ENCODE measurements at places on chromosomes 3 and 15.

GRCh38 chr3:28575100-28575745, 226.6 kb upstream of the AZI2 start:
- peak; percentile 83 for DNase-seq

DNA sequence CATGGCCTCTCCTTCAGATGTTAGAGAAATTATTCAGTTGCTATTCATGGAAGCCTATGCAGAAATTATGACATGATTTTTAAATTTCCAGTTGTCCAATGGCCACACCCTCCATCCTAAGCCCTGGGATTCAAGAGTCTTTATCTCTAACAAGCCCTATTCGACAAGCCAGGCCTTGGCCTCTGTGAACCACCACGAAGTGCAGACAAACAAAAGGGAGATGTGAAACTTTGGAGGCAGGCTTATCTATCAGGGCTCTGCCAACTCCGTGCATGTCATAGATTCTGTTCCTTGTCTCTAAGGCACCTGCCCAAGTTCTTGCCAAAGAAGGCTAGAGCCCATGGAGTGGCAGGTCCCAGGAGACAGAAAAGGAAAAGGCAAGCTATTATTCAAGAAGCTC, 212.4 kb upstream of the ADAMTS9 start:
- DNase-seq, result no peak

DNA sequence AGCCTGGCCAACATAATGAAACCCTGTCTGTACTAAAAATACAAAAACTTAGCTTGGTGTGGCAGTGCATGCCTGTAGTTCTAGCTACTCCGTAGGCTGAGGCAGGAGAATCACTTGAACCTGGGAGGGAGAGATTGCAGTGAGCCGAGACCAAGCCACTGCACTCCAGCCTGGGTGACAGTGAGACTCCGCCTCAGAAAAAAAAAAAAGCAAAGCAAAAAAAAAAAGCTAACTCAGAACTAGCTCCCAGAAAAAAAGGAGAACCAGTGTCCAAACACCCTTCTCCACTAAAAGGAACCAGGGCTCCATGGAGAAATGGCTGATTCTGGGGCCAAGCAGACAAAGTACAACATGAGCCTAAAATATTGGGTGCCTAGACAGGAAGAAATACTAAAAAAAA, 16.7 kb upstream of the CRTC3 start:
- no peak for DNase-seq

- DNase-seq, result no peak
These were observed 17.8 kb downstream of the MKRN2 start for GRCh38 chr3:12574661-12575060.

DNA sequence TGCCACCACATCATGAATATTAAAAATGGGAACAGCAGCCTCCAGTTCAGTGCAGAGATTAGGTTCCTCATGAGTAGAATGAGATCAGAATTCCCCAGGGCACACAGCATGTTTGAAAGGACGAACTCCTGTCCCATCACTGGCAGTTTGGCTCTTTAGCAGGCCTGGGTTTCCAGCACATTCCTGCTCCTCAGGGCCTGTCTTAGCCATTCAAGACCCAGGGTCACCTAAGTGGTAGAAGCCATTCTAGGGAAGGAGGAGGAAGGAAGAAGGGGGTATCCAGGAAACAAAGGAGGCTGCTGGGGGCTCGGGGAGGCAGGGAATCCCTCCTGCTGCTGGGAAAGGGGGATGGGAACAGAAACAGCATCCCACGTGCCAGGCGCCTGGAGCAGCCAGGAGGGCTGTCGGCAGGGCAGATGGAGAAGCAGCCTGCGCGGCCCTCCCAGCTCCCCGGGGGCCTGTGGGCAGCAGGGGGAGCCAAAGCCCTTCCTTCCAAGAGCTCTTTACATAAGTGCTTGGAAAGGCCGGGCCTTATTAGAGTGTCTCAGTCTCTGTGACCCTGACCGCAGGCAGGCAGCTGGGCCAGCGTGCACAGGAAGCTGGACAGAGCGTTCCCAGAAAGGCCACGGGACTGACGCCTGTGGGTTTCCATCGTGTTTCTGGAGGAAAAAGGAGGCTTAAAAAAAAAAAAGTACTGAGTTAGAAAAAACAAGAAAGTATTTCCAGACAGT, 24.7 kb downstream of the LOXL1 start:
- peak; percentile 96 for DNase-seq

DNA sequence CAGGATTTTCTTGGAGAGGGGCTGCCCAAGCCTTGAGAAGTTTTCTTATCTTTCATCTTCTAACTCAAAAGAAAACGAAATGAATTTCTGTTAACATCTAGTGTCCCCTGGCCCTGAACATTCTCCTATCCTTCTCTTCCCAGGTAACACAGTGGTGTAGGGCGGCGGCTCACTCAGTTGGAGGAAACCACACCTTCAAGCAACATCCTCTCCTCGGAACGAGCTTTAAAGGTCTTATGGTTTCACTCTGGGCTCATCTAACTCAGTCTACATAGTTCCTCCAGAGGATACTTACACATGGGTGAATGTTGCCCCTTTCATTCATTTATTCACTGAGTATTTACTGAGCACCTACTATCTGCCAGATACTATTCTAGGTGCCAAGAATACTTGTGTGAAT, 31.0 kb upstream of the KLHL6 start:
- DNase-seq, result no peak

DNA sequence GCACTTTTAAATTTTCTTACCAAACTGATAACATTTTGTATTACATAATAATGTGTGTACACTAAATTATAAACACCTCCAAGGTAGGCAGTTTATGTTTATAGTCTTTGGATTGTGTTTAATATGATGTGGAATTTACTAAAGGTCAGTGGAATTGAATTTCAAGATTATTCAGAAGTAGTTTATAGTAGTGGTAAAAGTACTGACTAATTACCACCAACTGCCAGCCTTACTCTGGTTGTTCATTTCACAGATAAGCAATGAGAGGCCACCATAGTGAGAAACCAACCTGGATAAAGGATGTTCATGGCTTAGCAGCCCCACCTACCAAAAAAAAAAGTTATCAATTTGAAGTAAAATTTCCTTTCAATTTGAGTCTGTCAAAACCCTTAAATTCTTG, 54.0 kb upstream of the EIF5A2 start:
- DNase-seq, result no peak

DNA sequence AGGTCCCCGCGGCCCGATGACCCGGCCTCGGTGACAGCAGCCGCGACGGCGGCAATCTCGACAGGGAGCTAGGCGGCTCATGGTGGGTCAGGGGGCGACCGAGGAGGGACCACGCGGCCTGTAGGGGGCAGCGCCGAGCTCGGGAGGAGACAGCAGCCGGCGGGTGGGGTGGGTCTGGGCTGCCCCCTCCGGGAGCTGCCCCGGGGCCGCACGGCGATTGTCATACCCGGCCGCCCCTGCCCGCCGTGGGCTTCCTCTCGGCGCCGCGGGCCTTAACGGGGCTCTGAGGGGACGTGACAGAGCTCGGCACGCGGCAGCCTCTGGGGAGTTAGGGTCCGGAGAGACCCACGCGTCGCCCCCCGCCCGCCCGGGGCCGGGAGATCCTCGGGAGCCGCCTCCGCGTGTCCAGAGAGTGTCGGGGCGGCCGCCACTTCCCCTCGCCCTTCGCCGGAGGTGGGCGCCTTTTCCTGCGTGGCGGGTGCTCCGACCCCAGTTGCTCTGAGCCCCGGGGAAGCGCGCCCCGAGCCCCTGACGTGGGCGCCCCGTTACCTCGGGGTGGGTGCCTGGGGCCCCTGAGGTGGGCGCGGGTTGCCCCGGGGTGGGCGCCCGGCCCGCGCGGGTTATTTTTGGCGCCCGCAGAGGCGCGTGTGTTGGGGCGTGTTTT, 539 bp upstream of the PLCL2 start:
- DNase-seq, result peak; percentile 91

- no peak for DNase-seq
These were observed 23.4 kb upstream of the TNK2 start for GRCh38 chr3:195931582-195932273.

DNA sequence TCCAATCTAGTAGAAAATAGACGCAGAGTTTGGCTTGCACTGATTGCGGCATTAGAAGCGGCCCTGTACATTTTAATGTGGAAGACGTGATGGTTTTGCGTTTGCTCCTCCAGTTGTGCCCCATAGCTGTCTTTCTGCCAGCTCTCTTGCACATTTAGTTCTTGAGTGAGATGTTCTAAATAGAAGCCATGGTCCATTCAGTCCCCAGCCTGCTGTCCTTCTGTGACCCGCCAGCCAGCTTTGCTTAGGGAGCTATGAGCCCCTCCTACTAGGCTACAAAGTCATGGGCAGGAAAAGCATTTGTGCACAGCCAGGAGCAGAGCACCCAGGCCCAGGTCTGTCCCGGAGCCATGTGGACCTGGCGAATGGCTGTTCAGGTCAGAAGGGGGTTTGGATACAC, 50.3 kb downstream of the APBA2 start:
- no peak for DNase-seq

DNA sequence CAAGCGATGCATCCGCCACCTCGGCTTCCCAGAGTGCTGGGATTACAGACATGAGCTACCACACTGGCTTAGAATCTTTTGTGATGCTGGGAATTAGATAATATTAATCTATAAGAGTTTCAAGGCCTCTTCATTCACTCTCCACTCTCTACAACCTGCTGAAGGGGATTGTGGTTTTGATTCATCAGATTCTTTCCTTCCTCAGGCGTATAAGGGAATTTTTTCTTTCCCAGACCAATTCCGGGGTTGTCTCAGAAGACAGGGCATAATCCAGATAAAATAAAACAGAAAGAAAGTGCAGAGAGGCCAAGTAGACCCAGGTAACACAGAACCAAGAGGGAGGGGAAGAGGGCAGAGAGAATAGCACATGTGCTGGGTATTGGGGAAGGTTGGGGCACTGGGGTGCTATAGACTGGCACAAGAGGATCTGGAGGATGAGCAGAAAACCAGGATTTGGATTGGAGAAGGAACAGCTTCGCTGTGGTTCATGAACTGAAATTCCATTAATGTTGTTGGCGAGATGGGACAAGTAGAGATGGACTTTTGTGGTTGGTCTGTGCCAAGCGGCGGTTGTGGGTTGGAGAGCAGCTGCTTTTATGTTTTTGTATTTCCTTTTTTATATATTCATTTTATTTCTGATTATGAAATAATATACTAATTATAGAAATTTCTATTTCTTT, 12.8 kb downstream of the ARL6IP5 start:
- no peak for DNase-seq

- DNase-seq, result no peak
These were observed 12.6 kb downstream of the FAM107A start for GRCh38 chr3:58564456-58565160.

GRCh38 chr15:74428970-74429780, 4.6 kb downstream of the SEMA7A start:
- DNase-seq, result no peak

DNA sequence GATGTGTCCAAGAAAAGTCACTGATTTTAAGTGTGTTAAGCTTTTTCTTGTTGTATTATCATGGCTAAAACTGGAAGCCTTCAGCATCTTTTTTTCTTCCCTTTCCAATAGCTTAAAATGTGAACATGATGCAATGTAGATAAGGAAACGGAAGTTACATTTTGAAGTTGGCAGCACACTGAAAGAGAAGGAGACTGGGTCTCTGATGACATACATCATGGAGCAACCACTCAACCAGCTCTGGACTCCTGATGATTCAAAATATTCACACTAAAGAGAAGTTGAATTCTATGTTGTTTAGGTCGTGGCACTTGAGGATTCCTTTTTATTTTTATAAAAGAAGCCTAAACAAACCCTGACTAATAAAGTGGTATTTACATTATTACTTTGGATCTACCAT, 488.3 kb upstream of the ALCAM start:
- DNase-seq, result no peak

GRCh38 chr3:98855806-98856400, 45.6 kb downstream of the DCBLD2 start:
- no peak for DNase-seq

GRCh38 chr3:38116471-38117162, 20.3 kb downstream of the ACAA1 start:
- DNase-seq, result no peak

GRCh38 chr15:68318931-68319909, 41.7 kb downstream of the FEM1B start:
- no peak for DNase-seq

DNA sequence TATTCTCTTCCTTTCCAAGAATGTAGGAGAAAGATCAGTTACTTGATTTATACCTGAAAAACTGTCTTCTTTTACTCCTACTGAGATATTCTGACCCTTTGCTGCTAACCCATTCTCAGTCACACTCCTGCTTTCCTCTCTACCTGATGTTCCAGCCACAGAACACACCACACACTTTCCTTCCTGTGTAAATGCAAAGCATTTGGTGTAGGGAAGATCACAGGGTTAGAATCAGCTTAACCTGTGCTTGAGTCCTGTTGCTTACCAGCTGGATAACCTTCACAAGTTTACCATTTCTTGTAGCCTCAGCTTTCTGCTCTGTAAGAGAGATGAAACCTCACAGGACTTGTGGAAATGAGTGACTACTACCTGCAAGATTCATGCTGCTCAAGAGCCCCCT, 489.8 kb upstream of the GOLIM4 start:
- DNase-seq, result no peak

- peak; percentile 83 for DNase-seq
These were observed 74.3 kb downstream of the RBPMS2 start for GRCh38 chr15:64701051-64701450.

DNA sequence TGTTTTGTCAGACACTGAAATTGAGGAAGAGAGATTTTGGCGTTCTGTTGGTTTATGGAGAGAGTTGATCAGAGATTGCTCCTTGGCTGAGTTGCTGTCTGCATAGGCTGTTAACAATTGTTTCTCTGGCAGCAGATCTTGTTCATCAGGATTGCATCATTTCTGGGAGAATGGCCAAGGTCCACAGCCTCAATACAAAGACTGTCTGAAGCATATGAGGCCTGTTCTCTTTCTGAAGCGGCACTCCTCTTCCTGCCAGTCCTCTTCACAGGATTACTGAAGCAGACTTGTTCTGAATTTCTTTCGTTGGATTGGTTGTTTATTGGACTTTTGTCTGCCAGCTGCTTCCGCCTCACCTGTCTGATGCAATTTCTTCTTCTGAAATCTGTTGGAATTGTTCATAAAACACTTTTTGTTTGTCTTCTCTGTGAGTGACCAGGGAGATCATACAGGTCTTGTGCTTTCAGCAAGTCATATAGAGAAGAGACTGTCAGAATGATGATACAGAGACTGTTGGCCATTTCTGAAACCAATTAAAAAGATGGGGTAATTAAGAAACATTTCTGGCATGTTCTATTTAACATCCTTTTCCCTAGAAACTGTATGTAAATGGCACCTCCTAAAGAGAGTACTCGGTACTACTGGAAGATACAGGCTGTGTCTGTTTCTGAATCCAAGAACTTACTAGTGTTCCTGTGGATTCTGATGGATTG, 25.5 kb downstream of the SETD5 start:
- DNase-seq, result peak; percentile 75

DNA sequence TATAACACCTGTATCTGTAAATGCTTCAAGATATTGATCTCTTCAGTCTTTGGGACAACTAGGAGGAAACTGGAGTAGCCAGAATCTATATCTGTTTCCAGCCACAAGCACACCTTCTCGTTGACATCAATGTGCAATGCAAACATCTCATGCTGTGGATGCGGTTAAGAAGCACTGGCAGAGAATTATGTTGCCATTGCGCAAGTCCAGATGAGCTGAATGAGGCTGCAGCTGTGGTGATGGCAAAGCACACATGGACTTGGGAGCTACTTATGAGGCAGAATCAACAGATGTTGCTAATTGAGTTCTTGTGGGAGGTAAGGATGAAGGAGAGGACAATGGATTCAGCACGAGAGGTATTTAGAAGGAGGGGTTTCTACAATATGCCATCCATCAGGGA, 90.9 kb downstream of the STRIT1 start:
- no peak for DNase-seq

GRCh38 chr15:58271410-58271809, 133.2 kb downstream of the AQP9 start:
- no peak for DNase-seq

Data from GM23338 (cell line).